ENCODE measurements at places on chromosomes 1 and 21. TPM values are rescaled to one million over a fixed set of nuclear protein-coding genes. Genes with fewer than 3 reads are reported as not detected.

Gene GPR25
- total RNA-seq: not detected

Gene SLAMF7
- 0.49 TPM for total RNA-seq

Gene KLHDC9
- total RNA-seq: not detected

Gene LEMD1
- total RNA-seq: not detected

Gene DENND2C
- 14.9 TPM for total RNA-seq

Gene SMIM12
- total RNA-seq: 8.0 TPM

Gene KRTAP20-2
- total RNA-seq: 1.2 TPM

Gene OR2L8
- total RNA-seq: not detected

Gene ZNF436
- 43.4 TPM for total RNA-seq

Gene TEKT2
- 0.39 TPM for total RNA-seq

Gene C1orf185
- total RNA-seq: not detected

Gene RIPK4
- 12.5 TPM for total RNA-seq

Gene BNIPL
- 37.0 TPM for total RNA-seq

Gene C1QB
- 14.1 TPM for total RNA-seq

Gene CGN
- total RNA-seq: 6.0 TPM

Gene C21orf91
- total RNA-seq: 21.4 TPM

Gene PGLYRP3
- 4.4 TPM for total RNA-seq

Gene CYP4Z1
- 0.39 TPM for total RNA-seq

Gene BLZF1
- 32.7 TPM for total RNA-seq

Gene FAM177B
- total RNA-seq: 0.20 TPM

Gene SPRR2G
- 13.6 TPM for total RNA-seq

Gene OR2L5
- not detected for total RNA-seq

Gene URB1
- total RNA-seq: 17.7 TPM

Gene MFSD2A
- 16.2 TPM for total RNA-seq

Gene MXRA8
- 59.7 TPM for total RNA-seq

Gene FAM78B
- total RNA-seq: 1.5 TPM

Gene RNF186
- total RNA-seq: not detected

Gene SH2D2A
- 0.89 TPM for total RNA-seq

Gene SELENBP1
- 46.2 TPM for total RNA-seq

Gene TEX38
- not detected for total RNA-seq

Gene KRTAP11-1
- 25.4 TPM for total RNA-seq

Gene KIF2C
- total RNA-seq: 10.1 TPM

Gene CASZ1
- 34.0 TPM for total RNA-seq

Gene CLDN8
- total RNA-seq: 9.6 TPM

Gene NFASC
- 1.4 TPM for total RNA-seq

Gene EPHA2
- 42.0 TPM for total RNA-seq

Gene ODR4
- total RNA-seq: 34.5 TPM

Gene PAQR6
- 0.79 TPM for total RNA-seq

Gene KCNH1
- 0.59 TPM for total RNA-seq

Gene FCGR1A
- 3.3 TPM for total RNA-seq

Gene GBP3
- 7.2 TPM for total RNA-seq

Gene MYOCOS
- not detected for total RNA-seq

Gene FMOD
- total RNA-seq: 31.9 TPM

Gene PPOX
- total RNA-seq: 16.7 TPM

Measured in skin of body (tissue), 3 donors.